Umbilical cord (tissue), 2 donors: ENCODE measurements at places on chromosomes 16 and 17.

- DNase-seq = no peak
Measured at GRCh38 chr16:54341892-54342776, 55.5 kb upstream of the IRX3 start.

- DNase-seq = no peak
Measured at GRCh38 chr16:70523743-70524398, at the start of gene SF3B3. TSS of gene SF3B3 (plus strand) at chr16:70523816. CDS start at chr16:70526657, 2,841 bp downstream.

GRCh38 chr16:30874244-30874820 is 19.5 kb downstream of the BCL7C start:
- no peak for DNase-seq

DNA sequence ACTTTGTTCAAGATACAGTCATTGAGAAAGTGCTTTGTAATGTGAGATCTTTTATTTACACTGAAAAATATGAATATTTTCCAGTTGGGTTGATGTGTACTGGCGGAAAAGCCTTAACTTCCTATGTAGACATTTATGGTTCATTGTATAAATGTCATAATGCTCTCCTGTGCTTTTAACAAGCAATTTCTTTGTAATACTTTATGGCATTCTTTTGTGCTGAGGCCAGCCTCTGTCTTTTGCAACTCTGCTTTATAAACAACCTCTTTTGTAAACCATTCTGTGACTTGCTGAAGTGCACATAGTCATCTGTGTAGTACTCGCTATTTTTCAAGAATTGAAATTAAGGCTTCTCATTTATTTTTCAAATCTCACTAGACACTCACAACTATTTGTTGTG is 291.2 kb downstream of the CDH11 start:
- no peak for DNase-seq

DNA sequence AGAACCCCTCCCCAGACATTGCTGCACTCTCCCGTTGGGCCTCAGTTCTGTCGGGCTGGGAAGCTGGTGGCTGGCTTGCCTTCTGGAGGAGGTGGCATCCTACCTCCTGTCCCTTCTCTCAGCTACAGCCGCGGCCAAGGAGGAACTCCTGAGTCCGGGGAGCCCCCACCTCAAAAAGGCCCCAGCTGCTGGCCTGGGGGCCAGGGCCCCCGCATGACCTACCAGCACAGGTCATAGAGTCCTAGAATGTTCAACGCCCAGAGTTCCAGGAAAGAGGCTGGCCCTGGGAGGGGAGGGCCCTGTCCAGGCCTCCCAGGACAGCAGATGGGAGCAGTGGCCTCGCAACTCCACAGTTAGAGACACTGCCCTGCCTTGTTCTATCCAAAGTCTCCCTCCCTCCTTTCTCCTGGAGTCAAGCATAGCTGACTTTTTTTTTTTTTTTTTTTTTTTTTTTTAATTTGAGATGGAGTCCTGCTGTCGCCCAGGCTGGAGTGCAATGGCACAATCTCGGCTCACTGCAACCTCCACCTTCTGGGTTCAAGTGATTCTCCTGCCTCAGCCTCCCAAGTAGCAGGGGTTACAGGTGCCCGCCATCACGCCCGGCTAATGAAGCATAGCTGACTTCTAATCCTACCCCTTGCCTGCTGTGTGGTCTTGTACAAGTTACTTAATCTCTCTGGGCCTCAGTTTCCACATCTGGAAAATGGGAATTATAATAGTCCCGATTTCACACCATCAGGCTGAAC is 7.1 kb downstream of the CARHSP1 start:
- no peak for DNase-seq

DNA sequence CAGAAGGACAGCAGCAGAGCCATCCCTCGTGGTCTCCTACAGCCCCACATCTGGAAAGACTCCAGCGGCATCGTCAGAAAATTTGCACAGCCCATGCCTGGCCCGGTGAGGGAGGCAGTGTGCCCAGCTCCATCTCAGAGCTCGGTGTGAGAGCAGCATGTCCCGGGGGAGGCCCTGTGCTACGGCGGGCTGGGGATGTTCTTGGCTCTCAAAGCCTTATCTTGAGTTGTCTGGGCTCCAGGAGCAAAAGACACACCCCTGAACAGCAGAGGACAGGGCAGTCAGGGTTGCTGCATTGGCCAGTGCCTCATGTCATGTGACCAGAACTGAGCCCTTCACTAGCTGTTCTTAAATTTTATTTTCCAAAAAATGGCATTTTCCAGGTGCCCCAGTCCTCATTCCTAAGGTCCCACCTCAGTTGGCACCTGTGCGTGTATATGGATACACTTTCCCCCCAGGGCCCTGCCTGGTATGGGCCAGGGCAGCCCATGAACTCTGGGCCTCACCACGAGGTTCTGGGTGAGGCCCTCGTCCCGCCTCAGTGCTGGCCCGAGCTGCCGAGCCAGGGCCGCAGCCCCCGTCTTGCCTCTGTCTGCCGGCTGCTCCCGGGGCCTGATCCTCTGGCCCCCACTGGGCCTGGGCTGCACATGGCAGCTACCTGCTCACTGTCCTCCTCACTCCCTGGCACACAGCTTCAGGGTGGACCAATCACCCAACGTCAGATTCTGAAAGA is 3.0 kb downstream of the NUDT16L1 start:
- DNase-seq = no peak

DNA sequence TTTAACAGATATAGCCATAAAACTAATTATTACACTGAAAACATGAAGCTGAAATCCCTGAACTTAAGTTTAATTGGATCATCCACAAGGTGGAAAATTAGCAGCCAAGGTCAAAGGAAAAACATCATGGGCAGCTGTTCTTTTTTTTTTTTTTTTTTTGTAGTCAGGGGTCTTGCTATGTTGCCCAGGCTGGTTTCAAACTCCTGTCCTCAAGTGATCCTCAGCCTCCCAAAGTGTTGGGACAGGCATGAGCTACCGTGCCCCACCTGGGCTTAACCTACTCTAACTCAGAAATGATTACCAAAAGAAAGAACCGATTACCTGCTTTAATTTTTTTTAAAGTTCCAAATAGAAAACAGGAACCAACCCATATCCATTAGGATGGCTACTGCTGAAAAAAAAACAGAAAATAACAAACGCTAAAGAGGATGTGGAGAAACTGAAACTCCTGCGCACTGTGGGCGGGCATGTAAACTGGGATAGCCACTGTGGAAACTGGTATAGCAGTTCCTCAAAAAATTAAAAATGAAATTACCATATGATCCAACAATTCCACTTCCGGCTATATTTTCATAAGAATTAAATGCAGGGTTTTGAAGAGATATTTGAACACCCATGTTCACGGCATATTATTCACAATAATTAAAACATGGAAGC is 8.6 kb downstream of the CMC2 start:
- no peak for DNase-seq

GRCh38 chr17:6509921-6510320 is 46.4 kb downstream of the PITPNM3 start:
- DNase-seq = no peak

DNA sequence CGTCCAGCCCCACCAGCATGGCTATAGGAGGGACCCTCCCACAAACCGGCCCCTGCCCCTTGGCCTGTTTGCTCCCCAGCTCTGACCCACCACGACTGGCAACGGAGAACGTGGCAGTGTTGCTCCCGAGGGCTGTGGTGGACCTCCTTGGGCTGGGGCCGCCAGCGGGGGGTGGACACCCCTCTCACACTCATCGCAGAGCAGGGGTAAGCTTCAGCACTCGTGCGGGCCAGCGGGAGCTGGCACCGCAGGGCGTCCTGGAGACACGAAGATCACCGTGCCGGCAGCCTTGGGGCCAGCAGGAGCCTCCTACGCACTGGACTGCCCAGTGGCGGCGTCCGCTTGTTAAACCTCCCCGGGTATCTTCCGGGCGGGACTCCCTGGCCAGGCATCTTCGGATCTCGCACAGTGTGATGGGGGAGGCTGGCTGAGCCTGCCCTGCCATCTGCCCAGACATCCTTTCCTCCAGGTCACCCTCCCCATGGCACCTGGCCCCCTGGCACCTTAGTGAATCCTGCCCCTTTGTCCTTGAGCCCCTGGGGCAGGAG is 53.5 kb downstream of the ABR start:
- DNase-seq = no peak

GRCh38 chr16:89175280-89176146 is 4.0 kb downstream of the CDH15 start:
- no peak for DNase-seq

DNA sequence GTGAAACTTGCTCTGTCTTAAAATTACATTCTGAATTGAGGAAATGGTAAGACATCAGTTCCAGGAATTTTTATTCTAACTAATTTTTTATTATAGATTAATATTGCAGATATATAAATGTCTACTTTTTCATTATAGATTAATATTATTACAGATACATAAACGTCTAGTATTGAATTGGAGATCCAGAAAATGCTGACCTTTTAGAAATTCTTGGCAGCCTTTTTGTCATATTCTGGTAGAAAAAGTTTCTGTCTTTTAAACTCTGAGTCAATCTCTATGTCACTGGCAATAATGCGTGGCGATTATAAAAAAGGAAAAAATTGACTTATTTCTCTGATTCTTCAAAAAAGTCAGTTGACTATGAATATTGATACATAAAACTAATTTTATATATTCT is 8.7 kb downstream of the ERCC4 start:
- DNase-seq = no peak

GRCh38 chr17:31525801-31526549 is 134.5 kb downstream of the RAB11FIP4 start:
- no peak for DNase-seq

DNA sequence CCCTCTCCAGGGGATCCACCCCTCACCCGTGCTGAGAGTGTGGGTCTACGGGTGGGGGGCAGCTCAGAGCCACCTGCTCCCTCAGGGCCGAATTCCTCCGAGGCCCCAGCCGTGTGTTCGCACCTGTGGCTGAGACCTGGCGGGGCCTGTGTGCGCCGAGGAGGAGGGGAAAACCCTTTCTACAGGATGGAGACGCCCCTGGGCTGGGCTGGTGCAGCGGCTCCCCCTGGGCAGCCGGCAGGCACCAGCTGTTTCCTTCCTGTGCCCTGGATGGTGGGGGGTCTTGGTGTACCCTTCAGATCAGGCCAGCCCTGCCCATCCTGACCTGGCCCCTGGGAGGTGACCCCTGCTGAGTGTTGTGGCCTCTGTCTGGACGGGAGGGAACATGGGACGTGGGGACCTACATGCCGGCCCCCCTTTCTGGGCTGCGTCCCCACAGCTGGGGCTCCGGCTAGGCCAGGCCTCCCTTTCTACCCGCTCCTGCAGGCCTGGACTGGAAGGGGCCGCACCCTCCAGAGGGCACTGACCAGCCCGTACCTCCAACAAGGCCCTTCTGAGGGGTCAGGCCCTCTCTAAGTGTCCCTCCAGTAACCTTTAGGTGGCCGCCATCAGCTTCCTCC is 28.3 kb upstream of the PABPN1L start:
- DNase-seq = no peak

- no peak for DNase-seq
Measured at GRCh38 chr16:83136419-83136818, 509.6 kb downstream of the CDH13 start.

GRCh38 chr16:8571061-8571596 is 19.2 kb downstream of the TMEM114 start:
- no peak for DNase-seq

- no peak for DNase-seq
Measured at GRCh38 chr16:89572485-89573205, 2.9 kb upstream of the CPNE7 start.

DNA sequence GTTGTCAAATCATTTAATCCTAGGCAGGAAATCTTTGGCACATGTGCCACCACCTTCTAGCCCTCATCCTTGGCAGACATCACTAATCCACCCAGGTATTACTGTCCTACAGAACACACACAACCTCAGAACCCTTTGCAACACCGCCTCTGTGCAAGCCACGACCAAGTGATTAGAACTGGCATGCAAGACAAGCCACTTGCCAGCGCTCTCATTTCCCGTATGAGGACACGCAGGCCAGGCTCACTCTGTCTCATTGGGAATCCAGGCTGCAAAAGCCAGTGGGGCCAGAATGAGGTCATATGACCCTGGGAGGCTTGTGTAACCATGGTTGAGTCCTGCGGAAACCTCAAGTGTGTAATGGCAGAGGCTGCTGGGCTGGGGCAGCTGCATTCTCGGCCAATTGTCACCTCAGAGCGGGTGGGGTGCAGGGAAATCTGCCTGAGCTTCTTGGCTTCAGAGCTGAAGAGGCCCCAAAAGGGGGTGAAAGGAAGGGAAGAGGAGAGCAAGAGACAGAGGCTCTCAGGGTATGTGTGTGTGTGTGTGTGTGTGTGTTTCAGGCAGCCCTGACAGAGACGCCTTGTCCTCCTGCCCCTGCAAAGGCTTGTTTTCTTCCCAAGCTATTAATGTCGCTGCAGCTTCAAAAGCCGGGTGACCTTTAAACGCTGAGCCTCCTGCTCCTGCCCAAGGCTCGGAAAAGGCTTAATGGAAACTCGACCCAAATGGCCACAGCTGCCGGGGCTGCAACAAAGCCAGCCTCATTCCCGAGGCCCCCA is 43.2 kb upstream of the MRPS23 start:
- DNase-seq = peak; percentile 98

GRCh38 chr16:68235108-68235886 is 630 bp downstream of the ESRP2 start:
- no peak for DNase-seq

DNA sequence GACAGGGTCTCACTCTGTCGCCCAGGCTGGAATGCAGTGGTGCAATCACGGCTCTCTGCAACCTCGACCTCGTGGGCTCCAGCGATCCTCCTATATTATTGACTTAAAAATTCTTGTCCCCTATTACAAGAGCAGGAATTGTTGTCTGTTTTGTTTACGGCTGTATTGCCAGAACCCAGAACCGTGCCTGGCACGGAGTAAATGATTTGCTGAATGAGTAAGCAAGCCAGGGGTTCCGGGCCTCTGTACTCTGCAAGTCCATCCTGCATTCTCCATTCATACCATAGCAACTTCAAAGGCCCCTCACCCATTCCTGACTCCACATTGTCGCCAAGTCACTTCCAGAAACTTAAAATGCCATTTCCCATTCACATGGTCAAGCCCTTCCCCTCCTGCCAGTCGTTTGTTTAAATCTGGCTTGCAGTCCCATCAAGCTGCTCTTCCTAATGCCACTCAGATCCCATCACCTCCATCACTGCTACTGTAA is 6.9 kb downstream of the ADCY9 start:
- no peak for DNase-seq

DNA sequence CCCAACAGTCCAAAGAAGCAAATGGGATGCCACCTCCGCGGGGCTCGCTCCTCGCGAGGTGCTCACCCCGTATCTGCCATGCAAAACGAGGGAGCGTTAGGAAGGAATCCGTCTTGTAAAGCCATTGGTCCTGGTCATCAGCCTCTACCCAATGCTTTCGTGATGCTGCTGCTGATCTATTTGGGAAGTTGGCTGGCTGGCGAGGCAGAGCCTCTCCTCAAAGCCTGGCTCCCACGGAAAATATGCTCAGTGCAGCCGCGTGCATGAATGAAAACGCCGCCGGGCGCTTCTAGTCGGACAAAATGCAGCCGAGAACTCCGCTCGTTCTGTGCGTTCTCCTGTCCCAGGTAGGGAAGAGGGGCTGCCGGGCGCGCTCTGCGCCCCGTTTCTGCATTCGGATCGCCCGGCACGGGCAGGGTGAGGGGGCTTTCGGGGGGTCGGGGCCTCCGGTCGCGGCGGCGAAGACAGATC is at the start of gene CDH13:
Gene CDH13, plus strand, starts transcription at position 179 of the 471 bp plus-strand sequence.
- DNase-seq = peak; percentile 43

DNA sequence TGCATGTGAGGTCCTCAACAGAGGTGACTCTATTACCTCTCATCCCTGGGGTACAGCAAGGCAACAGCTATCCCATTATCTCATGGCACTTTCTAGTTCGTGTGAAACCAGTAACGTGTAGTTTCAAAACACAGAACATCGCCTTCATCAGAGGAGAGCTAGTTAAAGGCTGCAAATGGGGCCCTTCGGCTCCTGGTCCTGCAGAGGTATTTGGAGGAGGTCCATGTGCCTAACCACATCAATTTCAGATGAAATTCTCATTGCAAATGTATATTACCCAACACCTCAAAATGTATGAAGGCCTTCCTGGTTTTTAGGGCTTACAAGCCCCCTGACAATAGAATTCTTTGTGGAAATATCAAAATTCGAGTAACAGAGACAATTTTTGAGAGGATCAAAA is 95.7 kb upstream of the PSMD7 start:
- DNase-seq = no peak
